ENCODE measurements at places on chromosomes 16 and 17.

DNA sequence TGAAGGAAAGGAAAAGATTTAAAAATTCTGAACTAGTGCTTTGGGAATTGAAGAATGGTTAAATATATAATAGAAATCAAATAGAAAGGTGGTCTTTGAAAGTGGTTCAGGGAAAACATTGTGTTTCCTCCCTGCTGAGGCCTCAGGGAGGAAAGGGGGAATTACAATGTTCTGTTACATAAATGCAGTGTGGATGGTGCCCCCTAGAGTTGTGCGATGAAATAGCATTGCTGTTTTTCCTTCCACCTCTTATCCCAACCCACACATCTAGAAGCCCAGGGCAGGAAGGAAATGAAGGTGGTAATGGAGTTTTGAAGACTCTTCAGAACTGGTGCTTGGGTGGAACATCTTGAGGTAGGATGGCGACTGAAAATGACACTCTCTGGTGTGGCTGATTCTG is 6.4 kb upstream of the TOX3 start:
- no peak for DNase-seq

DNA sequence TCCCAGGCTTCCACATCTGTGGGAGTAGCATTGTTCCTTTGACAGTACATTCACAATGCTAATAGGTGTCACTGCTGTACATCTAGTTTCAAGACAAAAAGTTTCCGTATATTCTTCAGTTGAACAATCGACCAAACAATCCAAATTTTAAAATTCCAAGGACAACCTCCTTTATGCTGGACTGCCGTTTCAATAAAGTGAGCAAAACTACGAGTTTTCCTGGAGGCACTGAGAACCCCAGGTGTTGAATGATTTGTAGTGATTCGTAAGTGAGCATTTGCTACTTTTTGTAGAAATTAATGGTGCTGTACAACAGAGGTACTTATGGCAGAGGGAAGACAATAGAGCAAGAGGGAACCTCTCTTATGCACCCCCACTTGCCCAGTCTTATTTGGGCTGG is 71.2 kb upstream of the NACA2 start:
- DNase-seq: no peak

GRCh38 chr16:4682616-4683254 is 10.6 kb upstream of the NUDT16L1 start:
- no peak for DNase-seq

DNA sequence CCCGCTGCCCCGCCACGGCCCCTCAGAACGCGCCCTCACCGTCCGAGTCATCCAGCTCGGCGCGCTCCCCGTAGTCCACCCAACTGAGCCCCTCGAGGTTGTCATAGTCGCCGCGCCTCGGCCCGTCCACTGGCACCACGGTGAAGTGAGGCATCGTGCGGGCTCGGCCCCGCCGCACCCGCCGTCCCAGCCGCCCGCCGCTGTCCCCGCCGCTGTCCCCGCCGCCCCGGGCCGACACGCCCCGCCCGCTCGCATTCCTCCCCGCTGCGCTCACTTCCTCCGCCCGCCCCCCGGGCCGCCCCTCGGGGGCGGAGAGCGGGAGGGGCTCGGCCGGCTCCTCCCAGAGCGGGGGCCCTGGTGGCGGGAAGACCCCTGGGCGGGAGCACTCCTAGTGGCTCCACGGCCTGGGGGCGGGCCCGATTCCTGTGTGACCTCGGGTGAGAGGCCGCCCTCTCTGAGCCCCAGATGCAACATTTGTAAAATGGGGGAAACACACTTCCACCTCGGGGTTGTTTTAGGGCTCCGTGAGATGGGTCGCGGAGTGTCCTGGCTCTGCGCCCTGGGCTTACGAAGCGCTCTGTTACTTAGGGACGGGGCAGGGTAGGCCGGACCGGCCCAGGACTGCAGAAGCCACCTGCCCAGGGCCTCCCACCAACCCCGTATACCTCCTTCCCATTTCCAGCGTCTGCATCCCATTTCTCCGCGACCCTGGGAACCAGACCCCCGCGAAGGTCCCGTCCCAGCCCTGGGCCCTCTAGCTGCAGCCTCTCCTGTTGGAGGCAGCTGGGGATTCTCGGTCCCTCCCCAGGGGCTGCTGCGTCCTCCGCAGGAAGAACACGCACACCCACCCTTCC is at the start of gene SLC12A4:
Gene SLC12A4, minus strand, starts transcription at position 238 of the 854 bp plus-strand sequence. Its CDS starts 84 bp downstream, at position 154.
- DNase-seq: peak; percentile 91

GRCh38 chr17:16197276-16197675 is 18.1 kb downstream of the NCOR1 start:
- no peak for DNase-seq

DNA sequence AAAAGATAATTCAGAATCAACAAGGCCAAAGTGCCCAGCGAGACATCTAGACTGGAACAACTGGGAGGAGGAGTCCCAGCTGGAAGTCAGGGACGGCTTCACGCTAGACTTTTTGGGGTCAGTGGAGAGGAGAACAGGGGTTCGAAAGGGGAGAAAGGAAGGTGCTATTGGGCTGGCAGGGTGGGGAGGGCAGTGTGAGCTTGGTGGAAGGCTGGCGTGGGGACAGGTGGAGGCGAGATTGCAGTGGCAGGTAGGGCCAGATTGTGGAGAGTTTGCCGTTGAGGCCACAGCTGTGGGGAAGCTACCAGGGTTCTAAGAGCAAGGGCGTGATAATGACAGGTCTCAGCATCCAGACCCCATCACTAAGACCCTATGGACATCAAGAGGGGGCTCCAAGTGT is 10.5 kb downstream of the SDK2 start:
- no peak for DNase-seq

DNA sequence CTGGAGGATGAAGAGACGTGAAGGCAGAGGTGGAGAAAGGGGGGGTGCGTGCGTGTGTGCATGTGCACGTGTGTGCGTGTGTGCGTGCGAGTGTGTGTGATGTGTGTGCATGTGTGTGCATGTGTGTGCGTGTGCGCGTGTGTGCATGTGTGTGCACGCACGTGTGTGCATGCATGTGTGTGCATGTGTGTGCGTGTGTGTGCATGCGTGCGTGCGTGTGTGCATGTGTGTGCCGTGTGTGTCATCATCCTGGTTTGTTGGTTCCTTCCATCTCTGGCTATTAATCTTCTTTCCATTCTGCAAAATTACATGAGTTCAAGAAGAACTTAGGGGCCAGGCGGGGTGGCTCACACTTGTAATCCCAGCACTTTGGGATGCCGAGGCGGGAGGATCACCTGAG is 17.0 kb upstream of the RPL38 start:
- DNase-seq: no peak

- no peak for DNase-seq
Observed at GRCh38 chr17:80468242-80468641, 8.2 kb downstream of the NPTX1 start.

- no peak for DNase-seq
Observed at GRCh38 chr17:56892333-56892732, 21.5 kb downstream of the TRIM25 start.

GRCh38 chr17:31294820-31295488 is 2.1 kb downstream of the OMG start:
- DNase-seq: no peak
